ENCODE measurements at places on chromosomes 5 and 9.

DNA sequence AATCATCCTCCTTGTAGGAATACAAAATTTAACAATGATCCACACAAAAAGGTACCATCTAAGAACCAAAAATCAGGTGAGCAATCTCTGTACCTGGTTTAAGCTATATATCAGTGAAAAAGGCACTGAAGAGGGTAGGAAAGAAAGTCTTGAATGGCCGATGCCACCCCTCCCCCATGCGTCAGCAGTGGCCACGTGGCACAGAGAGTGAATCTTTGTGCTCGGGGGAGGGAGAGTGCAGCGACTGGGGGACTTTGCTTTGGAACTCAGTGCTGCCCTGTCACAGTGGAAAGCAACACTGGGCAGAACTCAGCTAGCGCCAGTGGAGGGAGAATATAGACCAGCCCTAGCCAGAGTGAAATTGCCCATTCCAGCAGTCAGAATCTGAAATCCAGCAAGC lies 28.3 kb upstream of the PDE4D start:
- no peak for DNase-seq

DNA sequence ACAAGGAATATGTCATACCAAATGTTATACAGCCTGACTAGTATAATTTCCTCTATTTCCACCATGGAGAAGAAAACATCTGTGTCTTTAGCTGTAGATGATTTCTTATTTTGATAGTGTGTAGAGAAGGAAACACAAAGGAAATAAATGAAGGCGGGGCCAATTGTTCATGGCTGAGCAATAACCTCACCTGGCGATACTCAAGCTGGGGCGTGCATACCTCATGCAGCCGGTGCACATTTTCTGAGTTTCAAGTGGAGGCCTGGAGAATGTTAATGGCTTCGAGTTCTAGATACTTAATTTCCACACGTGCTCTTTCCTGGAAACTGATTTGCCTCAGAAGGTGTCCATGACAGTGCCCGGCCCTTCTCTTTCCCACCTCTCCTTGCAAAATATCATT lies 127.4 kb upstream of the TAF11L2 start:
- peak; percentile 38 for DNase-seq

DNA sequence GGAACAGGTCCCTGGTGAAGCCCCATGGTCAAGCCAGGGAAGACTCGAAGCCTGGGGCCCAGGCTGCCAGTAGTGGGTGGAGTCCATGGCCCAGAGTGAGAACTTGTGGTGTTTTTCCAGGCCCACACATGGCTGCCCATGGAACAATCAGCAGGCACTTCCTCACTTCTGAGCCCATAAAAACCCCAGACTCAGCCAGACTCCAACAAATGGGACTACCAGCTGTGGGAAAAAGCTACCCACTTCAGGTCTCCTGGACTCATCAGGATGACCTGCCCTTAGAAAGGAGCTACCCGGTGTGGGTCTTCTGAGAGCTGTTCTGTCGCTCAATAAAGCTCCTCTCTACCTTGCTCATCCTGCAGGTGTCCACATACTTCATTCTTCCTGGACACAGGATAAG lies 108.9 kb downstream of the ST8SIA4 start:
- no peak for DNase-seq

- no peak for DNase-seq
Observed at GRCh38 chr9:36118706-36119105, 17.8 kb upstream of the GLIPR2 start.

DNA sequence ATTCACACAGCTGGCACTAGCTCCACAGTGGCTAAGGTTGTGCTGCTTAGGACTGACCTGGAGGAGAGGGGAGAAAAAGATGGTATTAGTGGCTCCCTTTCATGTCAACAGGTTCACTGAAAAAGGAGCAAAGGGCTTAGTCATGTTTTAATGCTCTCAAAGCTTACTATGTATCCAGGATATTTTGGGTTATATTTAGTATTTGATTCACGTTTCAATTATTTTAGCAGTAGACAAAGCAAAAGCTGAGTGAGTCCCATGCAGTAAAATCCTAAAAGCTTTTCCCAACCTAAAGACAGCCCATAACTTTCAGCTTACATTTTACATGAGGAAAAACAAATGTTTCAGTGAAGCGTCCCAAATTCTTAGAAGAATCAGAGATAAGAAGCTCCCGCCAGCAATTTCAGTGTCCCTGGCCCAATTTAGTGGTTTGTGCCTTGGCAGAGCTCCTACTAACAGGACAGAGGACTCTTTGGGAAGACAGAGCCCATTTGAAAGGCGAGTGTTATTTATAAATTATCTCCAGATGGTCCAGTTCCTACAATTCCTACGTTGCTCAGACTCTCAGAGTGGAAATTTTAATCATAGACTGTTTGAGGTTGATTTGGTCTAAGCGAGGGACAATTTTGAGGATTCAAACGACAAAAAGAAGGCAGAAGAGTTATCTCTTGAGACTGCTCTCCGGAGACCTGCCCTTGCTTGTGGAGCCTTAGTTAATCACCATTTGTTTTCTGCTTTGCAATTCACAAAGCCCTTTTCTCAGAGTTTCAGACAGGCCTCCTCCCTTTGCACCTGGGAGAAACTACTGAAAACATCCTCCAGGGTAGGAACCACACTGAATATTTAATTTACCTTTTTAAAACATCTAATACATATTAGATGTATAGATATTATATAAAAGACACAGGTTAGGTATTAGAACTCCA lies 225.0 kb upstream of the ANKRD55 start:
- no peak for DNase-seq

DNA sequence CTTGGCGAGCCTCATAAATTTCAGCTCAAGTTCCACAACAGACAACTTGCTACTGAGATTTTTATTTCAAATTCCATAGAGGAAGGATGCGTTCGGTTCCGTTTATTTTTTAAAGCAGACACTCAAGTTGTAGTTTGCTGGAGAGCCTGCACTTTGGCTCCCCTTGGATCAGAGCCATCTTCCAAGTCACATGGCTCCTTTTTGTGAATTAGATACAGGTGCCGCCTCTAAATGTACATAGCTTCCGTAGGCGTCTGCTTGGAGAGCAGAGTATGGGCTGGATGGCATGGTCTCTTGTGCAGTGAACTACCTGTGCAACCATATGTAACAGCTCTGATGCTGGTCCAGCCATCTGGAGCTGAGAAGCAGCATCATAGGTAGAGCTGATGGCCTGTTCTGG lies 73.9 kb upstream of the WWC1 start:
- DNase-seq: no peak

DNA sequence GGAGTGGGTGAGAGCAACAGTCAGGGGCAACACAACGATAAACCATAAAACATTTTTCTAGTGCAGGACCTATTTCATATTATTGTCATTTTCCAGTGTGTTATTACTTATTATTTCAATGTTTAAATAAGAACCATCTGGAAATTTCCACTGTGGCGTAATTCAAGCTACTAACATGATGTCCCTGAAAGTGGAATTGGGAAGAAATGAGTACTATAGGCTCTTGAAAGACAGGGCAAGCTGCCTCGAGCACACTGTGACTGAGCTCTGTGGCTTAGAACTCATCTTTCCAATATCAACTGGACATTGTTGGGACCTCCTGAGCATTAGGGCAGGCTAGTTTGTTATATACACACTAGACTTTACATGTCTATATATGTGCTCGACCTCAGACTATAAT lies 182.9 kb upstream of the RIOK2 start:
- no peak for DNase-seq

DNA sequence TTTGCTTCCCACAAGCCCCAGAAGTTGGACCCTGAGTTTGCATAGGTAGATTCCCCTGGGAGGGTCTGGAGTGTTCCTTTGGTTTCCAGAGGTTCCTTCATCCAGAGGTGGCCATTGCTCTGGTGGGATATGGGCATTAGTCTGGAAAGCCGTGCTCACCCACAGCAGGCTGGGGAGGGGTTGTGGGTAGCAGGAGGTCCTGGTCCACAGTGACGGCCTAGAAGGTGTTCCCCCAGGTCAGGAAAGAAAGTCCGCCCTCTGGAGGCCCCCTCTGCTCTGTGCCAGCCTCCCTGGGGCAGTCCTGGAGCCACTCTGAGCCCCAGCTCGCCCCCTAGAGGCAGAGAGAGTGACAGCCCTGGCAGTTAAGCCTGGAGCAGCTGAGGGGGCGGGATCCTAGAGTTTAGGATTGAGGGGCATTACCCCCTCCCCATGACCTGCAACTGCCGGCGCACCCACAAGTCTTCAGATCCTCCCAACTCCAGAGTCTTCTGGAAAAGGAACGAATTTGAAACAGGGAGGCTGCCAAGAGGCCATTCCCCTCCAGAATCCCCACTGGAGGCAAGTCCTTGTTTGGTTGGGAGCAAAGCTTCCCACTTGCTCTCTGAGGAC lies 36.8 kb downstream of the NDST1 start:
- DNase-seq: peak; percentile 77

DNA sequence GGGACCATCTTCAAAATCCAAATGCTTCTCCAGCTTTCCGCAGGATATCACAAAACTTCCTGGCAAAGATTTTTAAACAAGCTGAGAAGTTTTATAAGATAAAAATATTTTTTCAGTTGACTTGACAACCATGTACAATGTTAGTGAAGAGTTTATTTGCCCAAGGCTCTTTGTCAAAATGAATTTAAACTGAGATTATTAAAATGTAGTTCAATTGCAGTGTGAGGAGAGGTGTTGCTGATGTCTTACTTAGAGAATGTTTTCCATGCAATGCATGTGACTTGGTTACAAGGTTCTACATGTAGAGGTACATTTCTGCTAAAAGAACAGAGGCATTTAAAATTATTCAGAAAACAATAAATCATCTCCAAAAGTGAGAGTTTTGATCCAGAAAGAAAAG lies 131.4 kb upstream of the MINAR2 start:
- no peak for DNase-seq

- DNase-seq: no peak
Observed at GRCh38 chr5:120882038-120882775, 418.1 kb downstream of the PRR16 start.

DNA sequence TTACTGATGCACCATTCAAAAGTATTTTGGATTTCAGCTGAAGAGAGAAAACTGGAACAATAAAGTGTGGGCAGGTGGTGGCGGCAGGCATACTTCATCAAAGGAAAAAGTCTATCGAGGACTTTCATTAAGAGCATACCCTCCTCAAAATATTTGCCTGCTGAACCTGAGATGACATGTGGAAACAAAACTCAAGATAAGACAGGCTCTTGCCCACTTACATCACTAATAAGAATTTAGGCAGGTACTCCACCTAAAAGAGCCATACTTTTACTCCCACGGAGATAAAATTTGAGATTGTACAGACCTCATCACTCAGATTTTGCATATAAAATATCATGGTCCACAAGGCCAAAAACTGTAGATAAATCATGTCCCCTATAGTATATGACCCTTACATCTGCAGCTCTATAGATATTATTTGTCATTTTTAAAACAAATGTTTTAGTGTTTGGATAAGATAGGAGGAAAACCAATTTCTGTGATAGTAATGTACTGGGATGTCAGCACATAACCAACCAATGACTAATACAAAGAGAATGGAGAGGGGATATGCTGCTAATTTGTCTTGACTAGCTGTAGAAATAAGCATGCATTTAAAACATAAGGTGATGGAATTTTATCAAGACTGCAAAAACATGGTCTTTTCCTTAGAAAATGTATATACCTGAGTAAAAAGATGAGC lies 730.6 kb upstream of the ZNF608 start:
- DNase-seq: peak; percentile 35

DNA sequence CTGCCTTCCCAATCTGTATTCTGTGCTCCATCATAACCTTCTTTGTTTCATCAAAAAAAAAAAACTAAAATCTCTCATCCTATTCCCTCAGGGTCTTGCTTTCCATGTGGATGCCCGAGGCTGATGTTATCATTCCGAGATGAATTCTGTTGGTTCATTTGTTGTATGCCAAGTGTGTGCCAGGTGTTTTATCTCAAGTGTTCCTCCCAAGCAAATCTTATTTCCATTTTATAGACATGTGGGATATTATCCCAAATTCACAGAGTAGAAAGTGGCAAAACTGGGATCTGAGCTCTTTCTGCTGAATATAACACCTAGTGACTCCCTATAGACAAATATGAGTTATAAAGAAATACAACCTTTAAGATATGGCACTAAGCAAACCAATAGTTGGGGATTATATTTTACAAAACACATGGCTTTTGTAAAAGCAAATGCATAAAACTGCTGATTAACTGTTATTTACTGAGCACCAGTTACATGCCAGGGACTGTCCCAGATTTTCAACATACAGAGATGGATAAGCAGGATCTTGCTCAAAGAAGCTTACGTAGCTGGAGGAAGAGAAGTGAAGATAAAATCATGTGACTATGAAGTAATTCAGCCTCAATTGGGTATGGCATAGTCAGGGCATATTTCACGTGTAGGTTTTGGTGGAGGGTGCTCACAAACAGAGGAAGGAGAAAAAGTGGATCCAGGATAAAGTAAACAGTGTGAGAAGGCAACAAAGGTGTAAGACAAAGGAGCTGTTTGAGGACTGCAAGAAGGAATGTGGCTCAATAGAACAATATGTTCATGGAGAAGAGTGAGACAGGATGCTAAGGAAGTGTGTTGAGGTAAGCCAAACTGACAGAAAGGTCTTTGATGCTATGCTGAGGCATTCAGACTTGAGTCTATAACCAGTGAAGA lies 143.3 kb upstream of the ADAMTSL1 start:
- DNase-seq: no peak

- DNase-seq: no peak
Observed at GRCh38 chr9:91196103-91196950, 165.4 kb downstream of the AUH start.

DNA sequence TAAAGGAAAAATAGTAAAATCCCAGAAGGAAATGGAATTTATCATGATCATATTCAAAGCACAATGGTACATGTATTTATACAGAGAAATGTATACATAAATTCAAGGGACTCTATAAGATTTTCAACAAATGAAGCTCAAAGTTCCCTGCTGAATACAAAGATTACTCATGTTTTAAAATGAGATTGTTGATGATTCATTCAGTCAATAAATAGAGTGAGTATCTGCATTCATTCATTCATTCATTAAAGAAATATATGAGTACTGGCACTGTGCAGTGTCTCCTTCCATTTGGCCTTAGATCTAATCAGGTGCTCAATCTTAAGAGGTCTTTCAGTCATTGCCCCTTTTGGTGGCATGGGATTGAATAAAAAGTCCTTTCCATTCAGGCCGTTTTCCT lies 310.0 kb downstream of the KIAA0825 start:
- no peak for DNase-seq

DNA sequence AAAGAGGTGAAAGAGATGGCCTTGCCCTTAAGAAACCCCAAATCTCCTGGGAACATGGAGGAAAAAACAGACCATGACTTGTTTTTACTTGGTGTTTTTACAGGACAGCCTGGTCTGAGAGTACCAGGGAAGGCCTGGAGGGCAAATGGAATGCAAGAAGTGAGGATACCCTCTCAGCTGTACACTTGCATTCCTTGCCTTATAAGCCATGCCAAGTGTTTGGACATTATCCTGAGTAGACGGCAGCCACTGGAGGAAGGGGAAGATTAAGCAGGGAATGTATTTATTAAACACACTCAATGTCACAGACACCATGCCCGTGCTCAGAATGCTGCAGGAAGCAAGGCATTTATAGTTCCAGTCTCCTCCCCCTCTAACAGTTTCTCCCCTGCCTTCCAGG lies 581.4 kb downstream of the CDK5RAP2 start:
- no peak for DNase-seq

All from RWPE1 (cell line).